ENCODE measurements at places on chromosomes 12 and 14.

GRCh38 chr12:22206111-22206728 lies 128.3 kb downstream of the ST8SIA1 start:
- DNase-seq = no peak

- DNase-seq = no peak
Measured at GRCh38 chr14:55540847-55541773, 38.9 kb upstream of the KTN1 start.

DNA sequence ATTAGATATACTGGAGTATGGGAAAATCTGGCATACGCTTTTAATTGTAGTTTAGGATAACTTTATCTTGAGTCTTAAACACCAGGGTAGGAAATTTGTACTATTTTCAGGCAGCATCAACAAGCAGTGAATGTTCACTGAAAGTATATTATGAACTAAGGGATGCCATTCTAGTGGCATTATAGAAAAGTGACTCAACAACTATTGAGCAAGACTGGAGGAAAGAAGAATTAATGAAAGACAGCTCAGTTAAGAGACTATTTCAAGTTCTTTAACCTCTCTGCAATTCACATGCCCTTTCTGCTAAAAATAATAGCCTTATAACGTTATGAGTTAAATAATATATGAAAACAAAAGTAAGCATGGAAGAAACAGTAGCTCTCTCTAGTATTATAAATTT lies 343.1 kb downstream of the FSCB start:
- no peak for DNase-seq

GRCh38 chr12:67509666-67510386 lies 138.7 kb upstream of the DYRK2 start:
- DNase-seq = no peak

GRCh38 chr14:72480464-72481243 lies 413.2 kb downstream of the DPF3 start:
- DNase-seq = no peak

DNA sequence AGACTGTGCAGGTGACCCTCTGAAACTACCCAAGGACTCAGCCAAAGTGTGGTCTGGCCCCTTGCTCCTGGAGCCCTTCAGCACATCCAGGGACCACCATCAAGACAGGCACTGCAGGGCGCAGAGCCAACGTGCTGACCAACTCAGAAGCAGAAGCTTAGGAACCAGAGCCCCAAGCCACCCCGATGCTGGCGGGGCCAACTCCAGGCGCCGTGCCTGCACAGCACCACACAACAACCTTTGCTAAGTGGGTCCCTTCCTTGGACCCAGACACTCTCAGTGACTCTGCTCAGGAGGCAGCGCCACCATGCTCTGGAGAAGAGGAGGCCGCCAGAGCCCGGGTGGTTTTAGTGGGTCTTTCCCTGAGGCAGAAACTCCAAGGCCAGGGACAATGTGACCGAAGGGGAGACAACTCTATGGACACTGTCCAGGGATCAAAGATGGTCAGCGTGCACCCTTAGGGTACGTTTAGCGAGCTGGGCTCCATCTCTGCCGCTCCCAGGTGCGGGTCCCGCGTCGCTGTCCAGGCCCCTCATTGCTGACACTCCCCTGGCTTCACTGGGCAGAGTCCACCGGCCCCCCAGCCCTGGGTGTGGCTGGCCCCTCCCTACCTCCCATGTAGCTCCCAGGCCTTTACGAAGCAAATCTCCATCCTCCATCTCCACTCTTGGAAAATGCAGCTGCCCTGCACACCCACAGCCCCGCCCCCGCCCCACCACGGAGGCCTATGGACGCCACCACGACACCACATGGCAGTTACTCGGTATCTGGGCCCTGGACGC lies 16.1 kb downstream of the CHGA start:
- DNase-seq = no peak

DNA sequence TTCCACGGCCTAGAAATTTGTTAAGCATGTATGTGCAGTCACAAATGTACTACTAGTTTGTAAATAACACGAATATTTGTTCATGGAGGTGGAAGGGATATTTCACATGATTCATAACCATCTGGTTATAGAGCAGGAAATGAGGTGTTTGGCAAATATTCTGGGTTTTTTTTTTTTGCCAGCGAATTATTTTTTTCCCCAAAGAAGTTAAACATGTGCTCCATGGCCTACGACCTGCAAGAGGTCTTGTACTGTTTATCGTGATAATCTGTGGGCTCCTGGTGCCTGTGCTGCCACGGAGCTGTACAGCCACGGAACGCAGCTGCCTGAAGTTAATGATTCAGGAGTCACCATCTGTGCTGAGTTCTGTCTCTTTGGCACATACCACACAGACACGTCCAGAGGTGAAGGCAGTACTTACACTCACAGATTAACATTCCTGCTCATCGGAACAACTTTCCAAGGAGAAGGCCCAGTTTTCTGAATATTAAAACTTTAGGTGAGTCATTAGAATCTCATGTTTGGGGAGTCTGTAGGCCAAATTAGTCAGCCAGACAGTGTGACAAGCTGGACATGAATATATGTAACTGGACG lies 156.3 kb downstream of the TMX1 start:
- DNase-seq = no peak

DNA sequence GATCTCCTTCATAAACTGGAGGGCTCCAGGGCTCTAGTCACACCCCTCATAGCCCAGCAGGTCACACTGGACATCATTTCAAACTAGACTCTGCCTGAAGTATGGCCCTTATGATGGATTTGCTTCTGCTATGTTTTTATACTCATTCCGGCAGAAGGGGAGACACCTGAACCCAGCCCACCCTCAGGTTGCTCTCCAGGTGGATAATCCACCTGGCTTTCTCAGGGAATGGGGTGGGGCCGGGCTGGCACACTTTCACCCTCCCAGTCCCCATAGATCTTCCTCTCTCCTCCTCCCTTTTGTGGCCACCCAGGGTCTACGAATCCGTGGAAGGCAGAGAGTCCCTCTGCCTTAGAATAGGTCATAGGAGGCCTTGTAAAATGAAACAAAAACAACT lies 9.8 kb upstream of the KRT73 start:
- DNase-seq = no peak

- no peak for DNase-seq
Measured at GRCh38 chr14:94756310-94756882, 13.5 kb downstream of the GSC start.

- no peak for DNase-seq
Measured at GRCh38 chr14:46581036-46581671, 70.4 kb downstream of the RPL10L start.

DNA sequence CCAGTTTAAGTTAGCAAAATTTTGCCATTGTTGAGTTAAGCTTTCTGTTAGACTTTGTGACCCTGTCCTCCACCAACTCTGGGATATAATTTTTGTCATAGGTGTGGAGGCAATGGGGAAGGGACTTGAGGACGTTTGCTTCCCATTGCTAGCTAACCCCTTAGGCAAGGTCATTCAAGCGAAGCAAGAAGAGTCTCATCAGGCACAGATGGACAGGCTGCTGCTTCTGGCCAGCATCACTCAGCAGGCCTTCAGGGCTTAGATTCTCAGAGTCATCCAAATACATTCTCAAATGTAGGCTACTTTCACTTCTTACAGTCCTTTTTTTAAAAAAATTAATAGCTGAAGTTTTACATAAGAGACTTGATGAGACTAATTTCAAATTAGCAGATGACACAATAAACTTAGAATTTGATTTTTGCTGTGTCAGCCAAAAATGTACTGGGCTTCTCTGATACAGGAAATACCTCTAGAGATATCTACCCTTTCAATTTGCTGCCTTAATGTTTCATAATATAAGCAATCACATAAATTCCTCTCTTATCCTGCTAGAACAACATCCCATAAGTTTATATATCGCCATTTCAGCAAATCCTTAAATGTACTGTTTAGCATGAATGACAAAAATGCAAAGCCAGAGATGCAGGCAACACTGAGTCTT lies 875.2 kb downstream of the FLRT2 start:
- no peak for DNase-seq

DNA sequence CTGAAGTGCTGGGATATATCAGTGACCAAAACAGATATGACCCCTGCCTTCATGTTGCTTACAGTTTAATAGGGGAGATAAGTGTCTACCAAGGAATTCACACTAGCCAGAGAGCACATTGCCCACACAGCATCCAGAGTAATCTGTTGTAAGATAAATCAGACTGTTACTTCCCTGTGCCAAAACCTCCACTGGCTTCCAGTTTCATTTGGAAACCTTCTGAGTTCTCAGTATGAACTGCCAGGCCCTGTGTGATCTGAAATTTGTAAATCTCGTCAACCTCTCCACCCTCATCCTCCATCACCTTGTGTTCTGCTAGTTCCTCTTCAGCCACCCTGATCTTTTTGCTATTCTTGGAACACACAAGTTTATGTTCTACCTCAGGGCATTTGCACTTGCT lies 154.7 kb downstream of the ETV6 start:
- no peak for DNase-seq

- no peak for DNase-seq
Measured at GRCh38 chr12:127162902-127163301, 1104.1 kb upstream of the TMEM132C start.

GRCh38 chr14:61435563-61436337 lies 114.4 kb downstream of the PRKCH start:
- DNase-seq = no peak

- no peak for DNase-seq
Measured at GRCh38 chr12:57213058-57213715, 3.4 kb upstream of the NXPH4 start.

DNA sequence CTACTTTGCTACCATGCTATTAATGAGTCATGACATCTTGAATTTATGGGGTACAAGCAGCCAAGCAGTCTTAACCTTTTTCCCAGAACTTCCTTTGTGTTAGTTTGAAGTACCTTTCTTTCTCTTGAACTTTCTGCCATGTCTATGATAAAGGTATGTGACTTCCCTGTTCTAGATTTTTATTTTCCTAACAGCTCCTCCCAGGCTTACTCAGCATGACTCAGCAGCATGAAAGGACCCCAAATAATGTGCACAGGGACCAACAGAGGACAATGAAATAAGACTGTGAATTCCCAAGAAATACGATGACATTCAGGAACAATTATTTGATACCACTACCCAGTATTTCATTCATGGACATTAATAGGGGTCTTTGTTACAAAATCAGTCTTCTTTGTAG lies 60.0 kb downstream of the TTC6 start:
- DNase-seq = no peak

DNA sequence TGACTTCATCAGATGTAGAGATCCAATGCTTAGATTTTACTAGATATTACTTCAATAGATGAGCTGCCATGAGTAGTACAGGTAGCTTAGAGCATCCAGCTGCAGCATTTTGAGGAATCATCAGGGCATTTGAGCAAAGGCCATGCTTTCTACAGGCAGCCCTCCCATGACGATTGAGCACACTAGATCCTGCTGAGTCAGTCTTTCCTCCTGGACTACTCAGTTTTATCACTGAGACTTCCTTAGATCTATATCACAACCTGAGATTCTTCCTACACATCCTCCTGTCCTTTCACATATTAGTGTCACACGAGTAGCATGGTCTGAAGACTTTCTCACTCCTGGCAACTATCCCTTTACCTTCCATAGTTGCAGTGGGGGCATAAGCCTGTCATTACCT lies 1401.8 kb downstream of the FSCB start:
- DNase-seq = no peak

DNA sequence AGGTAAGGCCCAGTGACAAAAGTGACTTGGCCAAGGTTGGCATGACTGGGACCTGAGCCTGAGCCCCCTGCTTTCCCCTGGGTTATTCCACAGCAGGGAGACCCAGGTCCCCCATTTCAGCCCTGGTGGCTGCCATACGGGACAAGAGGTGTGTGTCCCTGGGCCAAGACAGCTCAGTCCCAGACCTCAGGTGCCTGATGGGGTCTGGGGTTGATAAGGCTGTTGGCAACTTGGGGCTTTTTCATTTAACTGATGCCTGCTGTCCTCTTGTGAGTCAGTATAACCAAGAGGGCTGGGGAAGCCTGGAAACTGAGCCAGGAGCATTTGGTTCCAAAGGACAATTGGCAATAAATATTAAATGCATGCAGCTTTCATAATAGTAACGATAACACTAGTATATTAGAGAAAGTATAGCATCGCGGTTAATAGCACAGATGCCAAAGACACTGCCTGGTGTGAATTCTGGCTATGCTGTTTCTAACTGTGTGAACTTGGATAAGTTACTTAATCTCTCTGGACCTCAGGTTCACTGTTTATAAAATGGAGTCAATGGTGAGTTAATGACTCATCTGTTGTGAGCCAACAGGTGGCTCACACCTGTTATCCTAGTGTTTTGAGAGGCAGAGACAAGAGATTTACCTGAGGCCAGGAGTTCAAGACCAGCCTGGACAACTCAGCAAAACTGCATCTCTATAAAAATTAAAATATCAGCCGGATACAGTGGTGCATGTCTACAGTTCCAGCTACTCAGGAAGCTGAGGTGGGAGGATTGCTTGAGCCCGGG lies 898 bp downstream of the SDSL start:
- DNase-seq = no peak

DNA sequence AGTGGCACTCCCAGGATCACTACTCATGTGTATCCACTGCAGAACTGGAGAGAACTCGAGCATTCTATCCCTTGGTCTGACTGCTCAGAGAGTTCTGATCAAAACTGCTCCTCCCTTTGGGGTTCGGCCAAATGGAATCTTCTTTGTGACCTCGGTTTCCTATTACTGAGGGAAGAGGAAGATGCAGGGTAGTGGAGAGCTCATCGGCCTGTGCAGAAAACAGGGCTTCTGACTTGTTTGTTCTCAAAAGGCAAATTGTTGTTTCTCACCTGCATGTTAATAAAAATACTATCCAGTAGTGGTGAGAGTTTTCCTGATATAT lies 17.1 kb upstream of the AKAP6 start:
- no peak for DNase-seq

DNA sequence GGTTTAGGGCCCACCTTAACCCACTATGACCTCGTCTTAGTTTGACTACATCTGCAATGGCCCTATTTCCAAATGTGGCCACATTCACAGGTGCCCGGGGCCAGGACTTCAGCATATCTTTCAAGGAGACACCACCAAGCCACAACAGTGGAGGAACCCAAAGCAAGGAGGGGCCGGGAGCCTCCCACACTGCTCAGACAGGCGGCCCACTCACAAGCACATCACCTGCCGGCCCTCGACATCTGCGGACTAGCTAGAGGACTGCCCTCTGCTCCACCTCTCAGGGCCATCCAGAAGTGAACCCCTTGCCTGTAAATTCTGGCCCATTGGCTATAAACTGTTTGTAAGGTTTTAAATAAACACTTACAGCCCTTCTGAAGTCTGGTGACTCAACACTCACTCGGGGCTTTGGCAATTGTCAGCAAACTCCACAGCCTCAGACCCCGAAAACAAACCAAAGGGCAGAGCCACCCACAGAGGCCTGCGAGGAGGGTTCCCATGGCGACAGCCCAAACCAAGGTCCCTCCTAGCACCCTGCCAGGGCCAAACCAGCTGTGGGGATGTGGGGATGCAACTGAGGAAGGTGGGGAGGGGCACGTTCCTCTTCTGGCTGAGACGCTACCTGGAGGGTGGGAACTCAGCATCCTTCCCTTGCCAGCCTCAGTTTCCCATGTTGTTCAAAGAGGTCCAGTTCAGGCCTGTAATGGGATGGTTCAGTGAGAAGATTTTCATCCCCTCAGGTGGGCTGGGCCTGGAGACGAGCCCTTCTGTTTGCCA lies 95.8 kb downstream of the DICER1 start:
- DNase-seq = no peak
